ENCODE measurements at places on chromosomes 7 and 10.

DNA sequence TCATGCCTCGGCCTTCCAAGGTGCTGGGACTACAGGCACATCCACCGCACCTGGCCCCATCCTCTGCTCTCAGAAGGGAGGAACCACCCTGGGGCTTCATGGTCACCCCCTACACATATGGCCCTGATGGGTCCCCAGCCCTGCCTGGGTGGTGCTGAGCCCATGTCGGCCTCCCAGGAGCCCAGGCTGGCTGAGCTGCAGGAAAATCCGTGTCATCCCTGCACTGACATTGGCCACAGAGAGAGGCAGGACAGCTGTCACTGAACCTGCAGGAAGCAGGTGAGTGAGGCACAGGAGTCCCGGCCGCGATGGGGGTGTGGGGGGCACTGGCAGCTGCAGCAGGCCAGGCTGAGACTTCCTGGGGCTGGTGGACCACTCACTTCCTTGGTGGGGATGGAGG lies 8.0 kb downstream of the GRIFIN start:
- DNase-seq, result no peak

DNA sequence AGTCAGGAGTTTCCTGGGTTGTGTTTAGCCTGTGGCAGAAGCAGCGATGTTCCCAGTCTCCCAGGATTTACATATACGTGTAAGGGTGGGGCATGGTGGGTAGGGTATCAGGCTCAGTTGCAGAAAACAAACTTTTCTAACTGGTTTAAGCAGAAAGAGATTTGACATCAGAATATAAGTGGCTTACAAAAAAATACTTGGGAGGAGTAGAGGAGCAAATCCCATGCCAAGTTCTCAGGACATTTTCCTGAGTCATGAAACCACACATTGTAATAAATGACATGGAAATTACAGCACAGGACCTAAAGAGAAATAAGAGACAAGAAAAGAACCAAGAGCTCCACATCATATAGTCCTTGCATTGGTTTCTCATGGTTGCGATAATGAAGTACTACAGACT lies 26.2 kb upstream of the FRMD4A start:
- no peak for DNase-seq

DNA sequence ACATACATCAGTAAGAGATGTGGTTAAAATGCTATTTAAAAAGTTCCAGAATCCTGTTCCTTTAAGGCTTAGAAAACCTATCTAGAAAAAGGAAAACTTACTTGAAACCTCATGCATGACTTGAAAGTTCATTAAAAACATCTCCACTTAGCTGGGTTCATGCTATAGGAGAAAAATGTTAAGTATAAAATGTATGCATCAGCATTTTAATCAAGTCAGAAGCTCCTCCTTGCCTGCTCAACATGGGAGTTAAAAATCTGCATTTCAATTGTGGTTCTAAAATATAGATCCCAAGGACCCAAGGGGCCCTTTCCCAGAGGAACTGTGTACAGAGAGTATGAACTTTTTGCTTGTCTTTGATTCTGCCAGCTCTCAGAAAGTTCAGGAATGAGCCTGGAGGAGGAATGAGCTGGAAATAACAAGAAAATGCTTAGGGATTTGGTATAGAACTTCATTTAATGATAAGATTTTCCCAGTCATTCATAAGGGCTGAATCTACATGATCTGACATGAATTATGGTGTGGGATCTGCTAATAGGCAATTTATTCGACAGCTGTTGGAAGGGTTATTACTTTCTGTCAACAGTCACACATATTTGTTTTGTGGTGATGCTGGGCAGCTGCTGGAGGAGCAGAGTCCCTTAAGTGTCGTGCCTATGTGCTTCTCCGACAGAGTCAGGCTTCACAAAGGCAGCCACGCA lies 85.6 kb upstream of the MTPN start:
- DNase-seq, result no peak

GRCh38 chr10:129758207-129759021 lies 205.7 kb downstream of the EBF3 start:
- no peak for DNase-seq

DNA sequence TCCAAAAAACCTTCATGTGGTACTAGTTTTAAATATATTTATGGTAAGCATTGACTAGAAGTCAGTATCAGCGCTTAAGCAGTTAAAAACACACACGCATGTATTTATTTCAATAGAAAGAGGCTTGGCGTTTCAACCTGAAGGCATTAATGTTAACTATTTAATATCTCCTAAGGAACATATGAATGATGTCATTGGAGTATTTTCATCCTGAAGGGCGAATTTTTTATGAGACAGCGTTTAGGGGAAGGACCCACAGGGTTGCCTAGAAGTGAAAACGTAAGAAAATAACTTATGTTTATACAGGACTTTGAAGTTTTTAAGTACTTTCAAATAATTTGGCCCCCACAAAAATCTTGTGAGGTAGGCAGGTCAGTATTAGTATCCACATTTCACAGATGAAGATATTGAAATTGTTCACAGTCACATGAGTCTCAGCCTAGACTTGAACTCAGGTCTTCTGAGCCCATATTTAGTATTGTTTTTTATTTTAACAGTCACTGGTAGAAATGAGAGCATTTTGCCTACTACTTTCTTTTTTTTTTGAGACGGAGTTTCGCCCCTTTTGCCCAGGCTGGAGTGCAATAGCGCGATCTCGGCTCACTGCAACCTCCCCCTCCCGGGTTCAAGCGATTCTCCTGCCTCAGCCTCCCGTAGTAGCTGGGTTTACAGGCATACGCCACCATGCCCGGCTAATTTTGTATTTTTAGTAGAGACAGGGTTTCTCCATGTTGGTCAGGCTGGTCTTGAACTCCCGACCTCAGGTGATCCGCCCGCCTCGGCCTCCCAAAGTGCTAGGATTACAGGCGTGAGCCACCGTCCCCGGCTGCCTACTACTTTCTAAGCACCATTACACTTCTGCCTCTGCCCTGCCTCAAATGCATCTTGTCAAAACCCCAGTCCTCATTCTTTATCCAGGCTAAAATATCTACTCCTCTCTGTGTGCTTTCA lies 1.8 kb downstream of the SLK start:
- no peak for DNase-seq

GRCh38 chr10:98223874-98224273 lies 44.1 kb downstream of the LOXL4 start:
- DNase-seq, result no peak

GRCh38 chr10:3085785-3086567 lies 18.6 kb downstream of the PFKP start:
- DNase-seq, result no peak

DNA sequence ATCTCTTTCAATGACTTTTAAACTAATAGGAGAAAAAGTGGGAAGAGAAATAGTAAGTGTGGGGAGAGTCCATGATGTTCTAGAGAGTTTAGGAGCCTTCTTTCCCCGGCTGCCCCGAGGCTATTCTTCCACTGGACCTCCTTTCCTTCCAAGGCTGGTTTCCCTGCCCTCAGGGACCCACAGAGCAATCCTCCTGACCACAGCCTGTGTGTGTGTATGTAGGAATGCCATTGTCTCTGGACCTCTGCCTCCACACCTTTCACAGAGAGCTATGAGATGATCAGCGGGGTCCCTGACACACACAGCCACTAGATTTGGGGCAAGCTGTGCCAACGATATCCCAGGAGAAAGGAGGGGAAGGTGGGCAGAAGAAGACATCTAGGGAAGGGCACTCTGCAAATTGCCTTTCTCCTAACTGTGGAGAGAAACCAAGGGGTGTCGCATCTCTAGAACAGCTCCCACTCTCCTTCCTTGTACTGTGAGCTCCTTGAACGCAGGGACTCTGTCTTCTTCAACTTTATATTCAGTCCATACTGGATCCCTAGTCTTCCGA lies 13.3 kb upstream of the CHCHD3 start:
- no peak for DNase-seq

GRCh38 chr7:73986158-73986631 lies 41.8 kb upstream of the ELN start:
- no peak for DNase-seq

Measured in stimulated activated CD4-positive, alpha-beta T cell treated with anti-CD3 and anti-CD28 coated beads, Interleukin-4, amount 100 ng/mL, for 1 hour (primary cell).